ENCODE measurements at places on chromosomes 12 and 14.

DNA sequence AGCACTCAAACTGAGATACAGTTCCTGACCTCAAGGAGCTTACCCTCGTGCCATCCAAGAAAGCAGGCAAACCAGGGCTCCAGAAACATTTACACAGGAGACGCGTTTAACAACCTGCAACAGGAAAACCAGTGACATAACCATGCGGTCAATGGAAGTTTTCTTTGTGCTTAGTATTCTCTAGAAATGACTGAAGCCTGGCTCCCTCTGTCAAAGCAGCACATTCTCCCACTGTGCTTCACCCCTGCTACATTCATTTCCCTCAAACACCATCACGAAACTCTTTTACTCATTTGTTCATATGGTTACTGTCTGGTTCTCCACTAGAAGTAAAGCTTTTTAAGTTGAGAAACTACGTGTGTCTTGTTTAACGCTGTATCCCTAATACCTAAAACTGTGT lies 161.3 kb upstream of the CCND2 start:
- DNase-seq = no peak

DNA sequence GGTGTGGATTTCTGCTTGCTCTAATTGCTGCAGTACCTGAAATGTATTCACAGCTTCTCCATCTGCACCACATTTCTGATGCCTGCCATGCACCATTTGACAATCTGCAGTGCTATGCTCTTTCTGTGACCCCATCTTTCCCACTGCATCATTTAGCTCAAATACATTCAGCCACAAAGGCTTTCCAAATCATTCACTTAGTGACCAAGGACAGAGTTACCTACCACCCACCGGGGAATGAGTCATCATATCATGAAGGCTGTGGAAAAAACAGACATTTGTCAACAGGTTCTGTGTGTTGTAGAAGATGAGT lies 465.5 kb upstream of the ATP2B1 start:
- no peak for DNase-seq

- no peak for DNase-seq
These were observed 36.6 kb upstream of the CHGA start for GRCh38 chr14:92886337-92886736.

DNA sequence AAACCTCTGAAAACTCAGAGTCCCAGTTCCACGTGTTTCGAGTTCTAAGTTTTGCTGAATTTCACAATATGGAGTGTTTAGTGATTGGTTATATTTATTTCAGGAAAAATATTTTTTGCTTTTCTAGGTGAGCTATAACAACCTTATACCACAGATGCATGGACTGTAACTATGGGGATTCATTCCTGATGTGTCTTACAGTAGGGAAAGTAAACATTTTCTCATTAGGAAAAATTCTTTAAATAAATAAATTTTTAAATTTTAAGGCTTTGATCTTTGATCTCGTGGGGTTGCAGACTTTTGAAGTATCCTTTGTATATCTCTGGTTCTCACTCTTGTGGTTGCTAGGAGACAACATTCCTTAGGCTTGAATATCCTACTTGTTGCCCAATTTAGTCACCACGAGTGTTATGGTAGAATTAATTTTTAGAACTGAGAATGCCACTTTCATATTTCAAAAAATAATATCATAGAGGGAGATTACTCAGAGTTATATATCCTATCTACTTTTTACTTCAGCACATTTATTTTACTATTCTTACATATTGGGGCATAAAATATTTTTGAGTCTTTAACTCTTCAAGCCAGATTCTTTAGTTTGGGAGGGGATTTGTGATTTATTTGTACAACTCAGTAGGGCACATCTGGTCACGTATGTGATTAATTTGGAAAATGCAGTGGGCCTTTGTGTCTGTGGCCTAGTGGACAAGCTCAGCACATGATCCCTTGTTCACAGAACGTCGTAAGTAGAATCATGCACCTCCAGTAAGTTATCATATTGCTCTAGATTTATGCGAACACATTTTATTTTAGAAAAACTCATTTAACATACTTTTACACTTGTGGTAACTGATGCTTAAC lies 224.0 kb downstream of the TTC6 start:
- DNase-seq = no peak

DNA sequence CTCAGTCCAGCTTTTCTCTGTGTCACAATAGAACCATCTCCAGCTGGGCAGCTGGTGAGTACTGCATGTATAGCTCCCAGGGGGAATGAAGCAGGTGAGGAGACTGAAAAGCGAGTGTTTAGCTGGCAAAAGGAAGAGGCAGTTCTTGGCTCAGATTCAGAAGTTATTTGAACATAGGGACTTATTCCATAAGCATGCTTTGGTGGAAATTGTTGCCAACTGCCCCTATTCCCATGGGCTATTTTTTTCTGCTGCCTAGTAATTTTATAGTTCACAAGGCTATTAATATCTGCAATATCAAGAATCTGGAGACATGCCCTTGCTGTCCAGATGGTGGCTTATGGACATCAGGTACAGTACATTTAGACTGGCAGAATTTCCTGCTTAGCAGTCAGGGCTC lies 1112.7 kb downstream of the LRFN5 start:
- DNase-seq = no peak

Data from Kasumi-1 (cell line).